ENCODE measurements at places on chromosomes 13 and 19.

GRCh38 chr13:34731486-34731885 lies 210.6 kb upstream of the NBEA start:
- no peak for DNase-seq

- no peak for DNase-seq
Measured at GRCh38 chr13:85772367-85772766, 26.9 kb downstream of the SLITRK6 start.

DNA sequence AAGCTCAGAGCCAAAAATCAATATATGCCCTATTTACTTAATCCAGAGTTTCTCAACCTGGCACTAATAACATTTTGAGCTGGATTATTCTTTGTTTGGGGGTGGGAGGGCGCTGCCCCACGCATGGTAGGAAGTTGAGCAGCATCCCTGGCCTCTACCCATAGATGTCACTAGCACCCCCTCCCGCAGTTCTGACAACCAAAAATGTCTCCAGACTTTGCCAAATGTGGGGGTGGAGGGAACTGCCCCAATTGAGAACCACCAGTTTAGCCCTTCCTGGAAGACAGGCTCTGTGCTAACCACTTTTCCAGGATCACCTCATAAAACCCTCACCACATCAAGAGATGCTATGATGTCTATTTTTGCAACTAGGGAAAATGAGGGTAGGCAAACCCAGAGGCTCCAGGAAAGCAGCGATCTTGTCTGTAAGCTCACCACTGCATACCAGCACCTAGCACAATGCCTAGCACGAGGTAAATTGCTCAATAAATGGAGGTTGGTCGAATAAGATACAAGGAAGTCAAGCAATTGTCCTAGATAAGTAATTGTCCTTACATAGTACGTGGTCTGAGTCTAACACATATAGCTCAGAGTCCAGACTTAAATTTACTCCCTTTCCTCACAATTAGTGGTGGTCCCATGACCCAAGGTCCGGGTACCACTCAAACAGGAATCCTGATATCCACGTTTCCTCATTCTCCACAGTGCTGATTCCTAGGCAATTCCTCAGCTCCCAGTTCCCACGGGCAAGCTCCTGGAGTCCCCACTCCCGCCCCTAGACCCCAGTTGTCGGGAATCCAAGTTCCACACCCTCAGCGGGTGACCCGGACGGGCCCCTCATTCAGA lies 892 bp downstream of the TRIR start:
- DNase-seq: no peak

DNA sequence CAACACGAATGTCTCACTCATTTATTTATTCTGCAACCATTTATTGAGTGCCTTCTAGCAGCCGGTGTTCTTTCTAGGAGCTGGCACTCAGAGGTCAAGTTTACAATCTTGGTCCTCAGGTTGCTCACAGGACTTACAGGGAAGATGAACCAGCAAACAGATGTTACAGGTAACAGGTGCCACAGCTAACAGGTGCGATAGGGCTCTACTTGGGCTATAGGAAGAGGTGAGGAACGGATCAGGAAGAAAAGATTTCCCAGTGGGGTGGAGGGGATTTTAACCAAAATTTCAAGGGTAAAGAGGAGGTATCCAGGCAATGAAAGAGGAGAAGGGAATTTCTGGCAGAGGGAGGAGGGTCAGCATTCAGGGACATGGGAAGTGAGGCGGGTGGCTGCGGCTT lies 87.3 kb upstream of the FARP1 start:
- DNase-seq: no peak

- DNase-seq: no peak
Measured at GRCh38 chr13:90500569-90500968, 846.9 kb upstream of the MIR17HG start.
